Kasumi-1 (cell line): ENCODE measurements at places on chromosomes 4 and X.

GRCh38 chr4:78288327-78288726 is 231.2 kb downstream of the FRAS1 start:
- no peak for DNase-seq

DNA sequence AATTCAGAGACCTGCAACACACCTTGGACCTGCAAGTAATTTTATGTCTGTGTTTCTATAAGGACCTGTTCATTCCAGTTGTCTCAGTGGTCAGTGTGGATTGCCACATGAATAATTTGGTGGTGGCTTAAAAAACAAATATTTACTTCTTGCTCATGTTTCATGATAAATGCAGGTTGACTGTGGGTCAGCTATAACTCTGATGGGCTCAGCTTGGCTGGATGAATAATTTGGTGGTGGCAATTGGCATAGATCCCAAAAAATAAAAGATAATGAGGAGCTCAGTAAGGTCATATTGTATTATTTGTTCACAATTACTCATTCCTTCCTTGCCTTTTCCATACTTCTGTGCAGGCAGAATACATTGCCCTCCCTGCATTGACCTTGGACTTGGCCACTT is 18.9 kb upstream of the SCRG1 start:
- DNase-seq = no peak

- no peak for DNase-seq
Measured at GRCh38 chrX:125378205-125378604, 58.5 kb downstream of the TEX13C start.

GRCh38 chr4:14269824-14270223 is 642.3 kb upstream of the BOD1L1 start:
- peak; percentile 98 for DNase-seq

- no peak for DNase-seq
Measured at GRCh38 chr4:167049257-167049656, 185.0 kb downstream of the SPOCK3 start.

DNA sequence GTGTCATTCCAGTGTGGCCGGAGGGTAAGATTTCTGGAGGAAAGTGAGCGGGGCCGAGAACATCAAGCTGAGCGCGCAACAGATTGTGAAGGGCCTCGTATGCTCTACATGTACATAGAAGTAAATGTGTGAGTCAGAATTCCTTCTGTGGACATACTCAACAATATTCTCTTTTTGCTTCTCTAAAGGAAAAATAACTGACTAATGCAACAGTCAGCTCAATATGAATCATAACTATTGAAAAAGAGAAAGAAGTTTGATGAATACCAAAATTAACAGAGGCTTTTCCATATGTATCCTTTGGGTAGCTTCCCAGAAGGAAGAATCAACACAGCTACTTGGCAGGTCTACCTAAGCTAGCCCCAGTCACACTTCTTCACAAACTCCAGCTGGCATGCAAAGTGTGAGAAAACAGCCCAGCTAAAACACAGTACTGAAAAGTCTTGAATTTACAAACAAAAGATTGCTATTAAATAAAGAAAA is 87.5 kb upstream of the ZFP42 start:
- no peak for DNase-seq

DNA sequence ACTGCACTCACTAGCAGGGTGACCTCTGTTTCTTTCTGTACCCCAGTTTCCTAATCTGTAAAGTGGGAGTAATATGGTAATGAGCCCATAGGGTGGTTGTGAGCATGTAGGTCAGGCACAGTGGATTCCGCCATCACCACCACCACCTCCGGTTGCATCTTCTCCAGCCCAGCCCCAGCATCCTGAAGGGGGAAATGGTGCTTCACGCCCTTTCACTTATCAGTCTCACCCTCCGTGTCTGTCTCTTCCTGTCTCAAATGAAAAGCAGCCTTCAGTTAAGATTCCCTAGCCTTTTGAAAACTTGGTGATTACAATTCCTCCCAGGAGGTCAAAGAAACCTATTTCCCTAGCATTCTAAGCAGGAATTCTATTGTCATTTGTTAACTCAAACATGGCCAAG is 16.9 kb upstream of the XPNPEP2 start:
- no peak for DNase-seq

DNA sequence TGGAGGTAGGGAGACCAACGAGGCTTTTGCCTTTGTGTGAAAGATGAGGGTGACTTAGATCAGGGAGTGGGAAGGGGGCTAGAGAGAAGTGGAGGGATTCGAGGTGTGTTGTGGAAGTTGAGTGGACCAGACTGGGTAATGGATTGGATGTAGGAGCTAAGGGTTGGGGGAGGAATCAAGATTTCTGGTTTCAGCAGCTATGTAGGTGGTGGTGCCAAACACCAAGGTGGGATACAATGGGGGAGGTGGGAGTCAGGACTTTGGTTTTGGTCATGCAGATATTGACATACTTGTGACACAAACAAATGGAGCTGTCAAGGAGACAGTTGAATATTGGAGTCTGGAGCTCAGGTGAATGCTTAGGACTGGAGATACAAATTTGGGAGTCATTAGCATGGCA is 71.0 kb downstream of the TSC22D3 start:
- no peak for DNase-seq

GRCh38 chr4:154455111-154455510 is 36.5 kb downstream of the DCHS2 start:
- DNase-seq = no peak

- no peak for DNase-seq
Measured at GRCh38 chr4:1021386-1022050, 10.1 kb downstream of the FGFRL1 start.

GRCh38 chr4:143407474-143407873 is 70.8 kb downstream of the GAB1 start:
- no peak for DNase-seq

DNA sequence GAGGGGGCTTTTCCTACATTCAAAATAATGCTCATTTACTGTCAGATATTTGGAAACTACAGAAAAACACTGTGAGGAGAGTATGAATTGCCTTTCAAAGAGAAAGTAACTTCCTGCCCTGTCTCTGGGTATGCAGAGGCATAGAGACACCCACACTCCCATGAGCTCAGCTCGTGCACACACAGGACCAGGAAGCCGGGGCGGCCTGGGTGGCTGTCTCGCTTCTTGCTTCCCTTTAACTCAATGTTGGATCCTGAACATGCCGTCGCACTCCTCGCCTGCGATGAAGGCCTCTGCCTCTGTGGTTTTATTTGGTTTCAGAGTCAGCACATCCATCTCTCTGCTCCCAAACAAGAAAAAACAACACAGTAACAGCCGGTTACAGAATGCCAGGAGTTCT is 40.1 kb upstream of the GPR78 start:
- no peak for DNase-seq

GRCh38 chr4:99102634-99103033 is 14.0 kb upstream of the ADH5 start:
- no peak for DNase-seq
